ENCODE measurements at places on chromosomes 12 and 14.

GRCh38 chr12:91009319-91009950, 4.7 kb upstream of the EPYC start:
- no peak for DNase-seq

GRCh38 chr12:115464661-115465060, 780.7 kb upstream of the TBX3 start:
- no peak for DNase-seq

GRCh38 chr14:105120056-105120455, 48.5 kb downstream of the JAG2 start:
- no peak for DNase-seq

DNA sequence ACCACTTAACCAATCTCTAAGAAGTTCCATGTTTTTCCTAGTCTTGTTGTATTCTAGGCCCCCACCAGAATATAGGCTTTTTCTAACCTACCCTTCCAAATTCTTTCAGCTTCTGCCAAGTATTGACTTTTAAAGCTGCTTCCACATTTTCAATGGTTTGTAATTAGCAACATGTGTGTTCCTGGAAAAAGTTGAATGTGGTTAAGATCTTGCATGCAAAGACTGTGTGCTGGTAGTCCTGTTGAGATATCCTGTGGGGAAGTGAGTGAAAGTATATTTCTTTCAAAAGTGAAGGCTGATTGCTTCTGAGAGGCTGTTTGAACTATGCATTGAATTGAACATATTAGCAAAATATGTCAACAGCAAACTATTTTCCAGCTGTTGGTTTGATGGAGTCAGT, 646 bp upstream of the OR6C4 start:
- DNase-seq, result no peak

DNA sequence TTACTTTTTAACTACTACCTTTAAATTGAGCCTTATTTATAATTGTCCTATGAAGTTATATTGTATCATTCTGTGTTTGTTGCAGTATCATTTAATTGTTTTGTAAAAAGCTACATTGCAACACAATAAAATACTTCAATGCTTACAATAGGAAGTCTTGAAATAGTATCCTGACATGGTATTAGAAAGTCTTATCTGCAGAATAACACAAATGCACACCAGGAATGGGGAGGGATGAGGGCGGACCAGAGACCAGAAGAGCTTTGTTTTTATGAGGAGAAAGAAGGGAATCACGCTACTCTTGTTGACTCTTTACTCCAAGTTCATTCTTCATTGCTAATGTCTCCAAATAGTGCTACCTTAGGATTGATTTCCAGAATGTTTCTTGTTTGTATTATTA, 120.2 kb downstream of the MON2 start:
- no peak for DNase-seq

GRCh38 chr12:31494455-31494854, 96.5 kb downstream of the DENND5B start:
- DNase-seq, result no peak

- DNase-seq, result no peak
Measured at GRCh38 chr12:107094183-107094448, 767 bp upstream of the CRY1 start.

GRCh38 chr12:100101000-100101399, 41.7 kb downstream of the BLTP3B start:
- no peak for DNase-seq

DNA sequence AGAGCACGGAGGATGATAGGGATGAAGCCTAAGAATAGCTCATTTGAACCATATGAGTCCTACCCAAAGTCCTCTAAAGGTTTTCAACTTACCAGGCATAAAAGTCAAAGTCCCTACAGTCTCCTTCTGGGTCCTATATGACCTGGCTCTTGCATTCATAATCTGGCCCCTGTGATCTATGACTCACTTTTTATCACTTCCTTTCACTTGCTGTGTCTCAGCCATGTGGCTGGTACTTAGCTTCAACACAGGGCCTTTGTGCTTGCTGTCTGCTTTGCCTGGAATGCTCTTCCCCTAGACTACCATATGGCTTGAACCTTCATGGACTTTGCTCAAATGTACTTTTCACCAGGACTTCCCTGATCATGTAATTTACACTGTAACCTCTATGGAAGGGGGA, 137.6 kb upstream of the TMTC1 start:
- no peak for DNase-seq

GRCh38 chr14:56554301-56554700, 25.3 kb upstream of the TMEM260 start:
- DNase-seq, result no peak

DNA sequence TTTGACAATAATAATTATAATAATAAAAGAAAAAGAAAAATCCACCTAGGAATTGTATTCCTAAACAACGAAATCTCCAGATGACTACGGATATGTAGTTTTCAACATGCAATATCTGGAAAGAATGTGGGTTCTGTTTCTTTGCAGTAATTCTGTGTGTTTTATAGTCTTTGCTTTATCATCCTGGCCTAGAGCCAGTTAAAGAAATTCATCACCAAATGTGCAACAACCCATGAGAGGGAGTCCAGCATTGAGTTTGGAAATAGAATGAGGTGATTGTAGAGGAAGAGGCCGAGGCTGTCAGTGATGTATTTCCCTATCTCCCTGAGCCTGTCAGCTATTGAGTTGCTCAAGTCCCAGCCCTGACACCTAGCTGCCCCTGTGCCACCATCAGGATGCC, 200.5 kb upstream of the DCN start:
- no peak for DNase-seq

DNA sequence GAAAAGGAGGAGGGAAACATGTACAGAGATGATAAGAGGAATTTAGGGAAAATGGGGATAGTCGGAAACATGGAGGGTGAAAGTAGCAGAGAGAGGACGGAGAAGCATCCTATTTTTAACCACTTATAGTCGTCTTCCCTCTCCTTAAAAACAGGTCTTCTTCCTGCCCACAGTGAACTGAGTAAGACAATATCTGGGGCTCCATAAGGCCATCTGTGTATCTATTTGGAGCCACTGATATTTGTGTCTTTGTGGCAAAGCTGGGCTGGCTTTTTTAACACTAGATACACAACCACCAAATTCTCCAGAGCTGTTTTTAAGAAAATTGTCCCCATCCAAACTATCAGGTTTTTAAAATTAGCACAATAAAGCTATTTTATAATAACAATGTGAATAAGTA, 109.5 kb upstream of the RAP1B start:
- no peak for DNase-seq

GRCh38 chr12:96501133-96501761, 11.9 kb downstream of the CFAP54 start:
- DNase-seq, result no peak

- no peak for DNase-seq
Measured at GRCh38 chr12:109632342-109632741, 58.7 kb downstream of the MVK start.

GRCh38 chr12:58270966-58271705, 329.8 kb downstream of the ATP23 start:
- DNase-seq, result no peak

DNA sequence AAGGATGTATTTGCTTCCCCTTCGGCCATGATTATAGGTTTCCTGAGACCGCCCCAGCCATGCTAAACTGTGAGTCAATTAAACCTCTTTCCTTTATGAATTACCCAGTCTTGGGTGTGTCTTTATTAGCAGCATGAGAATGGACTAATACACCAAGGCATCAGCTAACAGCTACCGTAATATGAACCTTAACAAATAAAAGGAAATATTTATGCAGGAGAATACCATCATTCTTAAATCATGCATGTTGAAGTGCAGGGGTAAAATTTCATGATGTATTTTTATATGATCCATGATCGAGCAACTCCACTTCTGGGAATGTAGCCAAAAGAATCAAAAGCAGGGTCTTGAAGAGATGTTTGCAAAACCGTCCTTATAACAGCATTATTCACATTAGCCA, 379.0 kb downstream of the NPAS3 start:
- DNase-seq, result no peak

DNA sequence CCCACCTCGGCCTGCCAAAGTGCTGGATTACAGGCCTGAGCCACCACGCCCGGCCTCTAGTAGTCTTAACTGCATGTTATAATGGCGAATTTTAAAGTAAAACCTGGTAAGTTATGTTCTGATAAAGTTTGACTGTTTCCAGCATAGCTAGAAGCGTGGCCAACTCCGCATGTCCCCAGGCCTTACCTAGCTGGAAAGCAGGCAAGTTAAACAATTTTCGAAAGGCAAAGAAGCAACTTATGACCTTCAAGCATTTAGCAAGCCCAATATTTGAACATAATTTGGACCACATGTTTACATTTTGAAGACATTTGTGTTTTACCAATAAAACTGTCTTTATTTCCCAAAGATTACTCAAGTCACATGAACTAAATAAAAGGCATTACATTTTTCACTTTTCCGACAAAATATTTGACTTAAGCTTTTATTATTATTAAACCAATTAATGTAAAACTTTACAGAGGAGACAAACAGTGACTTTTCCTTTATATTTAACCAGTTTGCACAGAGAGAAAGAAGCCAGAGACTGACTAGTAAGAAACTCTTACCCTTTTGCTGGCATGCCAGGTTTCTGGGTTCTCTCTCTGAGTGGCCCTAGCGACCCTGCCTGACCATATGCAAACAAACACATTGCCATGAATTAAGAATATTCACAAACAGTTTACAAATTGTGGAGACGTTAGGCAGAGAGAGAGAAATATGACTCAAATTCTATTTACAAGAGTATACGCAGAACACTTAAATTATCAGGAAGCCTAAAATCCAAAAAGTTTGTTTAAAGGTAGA, 106.3 kb downstream of the RIN3 start:
- DNase-seq, result no peak

DNA sequence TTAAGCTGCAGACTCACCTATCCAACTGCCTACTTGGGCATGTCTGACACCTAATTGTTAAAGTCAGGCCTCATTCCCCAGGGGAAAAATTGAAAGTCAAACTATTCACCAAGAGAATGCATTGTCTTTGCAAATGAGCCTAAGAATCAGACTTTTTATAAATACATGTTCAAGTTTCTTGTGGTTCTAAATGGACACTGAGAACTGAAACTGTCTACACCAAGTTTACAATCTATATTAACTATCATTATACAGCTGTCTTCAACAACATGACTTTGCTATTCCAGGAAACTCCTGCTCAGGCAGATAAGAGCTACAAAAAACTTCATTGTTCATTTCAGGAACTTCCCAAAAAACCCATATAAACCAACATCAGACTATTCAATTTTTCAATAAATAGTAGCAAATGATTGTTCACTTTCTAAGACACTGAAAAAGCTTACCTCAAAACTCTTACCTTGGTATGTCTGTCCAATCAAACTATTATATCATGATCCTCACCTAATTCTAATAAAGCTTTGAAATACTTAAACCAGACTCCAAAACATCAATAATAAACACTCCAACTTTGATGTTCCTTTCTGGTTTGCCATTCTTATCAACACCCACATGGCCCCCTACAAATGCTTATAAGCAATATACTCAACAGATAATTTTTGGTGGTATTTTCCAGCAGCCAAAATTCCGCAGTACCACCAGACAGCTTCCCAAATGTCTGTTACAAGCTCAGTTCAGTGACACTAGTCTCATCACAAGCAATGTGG, 24.2 kb downstream of the CDK17 start:
- no peak for DNase-seq

GRCh38 chr12:104653730-104654664, 197.2 kb downstream of the CHST11 start:
- DNase-seq, result no peak

- no peak for DNase-seq
Measured at GRCh38 chr14:36408388-36408787, 88.0 kb upstream of the MBIP start.

GRCh38 chr12:43306066-43306465, 245.9 kb downstream of the ADAMTS20 start:
- DNase-seq, result no peak

DNA sequence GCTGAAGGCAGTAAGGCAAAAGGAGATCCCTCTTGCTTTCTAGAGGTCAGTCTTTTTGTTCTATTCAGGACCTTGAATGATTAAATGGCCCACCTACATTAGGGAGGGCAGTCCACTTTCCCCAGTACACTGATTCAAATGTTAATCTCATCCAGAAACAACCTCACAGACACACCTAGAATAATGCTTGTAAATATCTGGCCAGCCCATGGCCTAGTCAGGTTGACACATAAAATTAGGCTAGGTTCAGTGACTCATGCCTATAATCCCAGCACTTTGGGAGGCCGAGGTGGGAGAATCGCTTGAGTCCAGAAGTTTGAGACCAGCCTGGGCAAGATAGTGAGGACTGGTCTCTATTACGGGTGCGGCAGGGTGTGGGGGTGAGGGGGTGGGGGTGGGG, 43.5 kb downstream of the MIPOL1 start:
- no peak for DNase-seq

Measured in nephron progenitor cell (in vitro differentiated cells).